ENCODE measurements at places on chromosomes 3 and 15.

DNA sequence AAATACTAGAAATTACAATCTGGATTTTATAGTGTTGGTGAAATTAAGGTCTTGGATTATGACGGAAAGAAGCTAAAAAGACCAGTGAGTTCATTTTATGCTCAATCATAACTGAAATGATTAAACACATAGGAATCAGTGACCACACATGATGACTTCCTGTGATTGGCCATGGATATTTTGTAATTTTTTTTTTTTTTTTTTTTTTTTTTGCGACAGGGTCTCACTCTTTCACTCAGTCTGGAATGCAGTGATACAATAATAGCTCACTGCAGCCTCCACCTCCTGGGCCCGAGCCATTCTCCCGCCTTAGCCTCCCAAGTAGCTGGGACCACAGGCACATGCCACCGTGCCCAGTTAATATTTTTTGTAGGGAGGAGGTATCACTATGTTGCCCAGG is 47.4 kb downstream of the PAQR5 start:
- no peak for DNase-seq

- DNase-seq, result no peak
Observed at GRCh38 chr3:149085828-149086231, 503 bp downstream of the HLTF start.

DNA sequence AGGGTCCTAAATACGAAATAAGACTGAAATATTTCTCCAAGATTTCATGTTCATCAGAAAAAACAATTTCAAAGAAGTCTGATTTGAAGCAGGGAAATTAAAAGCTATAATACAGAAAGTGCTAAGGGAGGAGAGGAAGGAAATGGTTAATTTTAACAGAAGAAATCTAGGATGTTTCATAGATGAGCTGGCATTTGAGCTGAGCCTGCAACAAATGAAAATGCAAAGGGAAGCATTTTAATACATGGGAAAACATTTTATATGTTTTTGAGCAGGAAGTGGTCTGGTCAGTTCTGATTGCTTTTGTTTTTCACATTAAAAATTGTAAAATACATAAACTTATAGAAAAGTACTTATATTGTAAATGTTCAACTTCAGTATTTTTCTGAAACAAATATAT is 17.2 kb upstream of the RAP2B start:
- DNase-seq, result no peak

- DNase-seq, result no peak
Observed at GRCh38 chr15:77144026-77144425, 73.1 kb upstream of the TSPAN3 start.

- DNase-seq, result no peak
Observed at GRCh38 chr3:72594615-72595215, 253.5 kb downstream of the SHQ1 start.

DNA sequence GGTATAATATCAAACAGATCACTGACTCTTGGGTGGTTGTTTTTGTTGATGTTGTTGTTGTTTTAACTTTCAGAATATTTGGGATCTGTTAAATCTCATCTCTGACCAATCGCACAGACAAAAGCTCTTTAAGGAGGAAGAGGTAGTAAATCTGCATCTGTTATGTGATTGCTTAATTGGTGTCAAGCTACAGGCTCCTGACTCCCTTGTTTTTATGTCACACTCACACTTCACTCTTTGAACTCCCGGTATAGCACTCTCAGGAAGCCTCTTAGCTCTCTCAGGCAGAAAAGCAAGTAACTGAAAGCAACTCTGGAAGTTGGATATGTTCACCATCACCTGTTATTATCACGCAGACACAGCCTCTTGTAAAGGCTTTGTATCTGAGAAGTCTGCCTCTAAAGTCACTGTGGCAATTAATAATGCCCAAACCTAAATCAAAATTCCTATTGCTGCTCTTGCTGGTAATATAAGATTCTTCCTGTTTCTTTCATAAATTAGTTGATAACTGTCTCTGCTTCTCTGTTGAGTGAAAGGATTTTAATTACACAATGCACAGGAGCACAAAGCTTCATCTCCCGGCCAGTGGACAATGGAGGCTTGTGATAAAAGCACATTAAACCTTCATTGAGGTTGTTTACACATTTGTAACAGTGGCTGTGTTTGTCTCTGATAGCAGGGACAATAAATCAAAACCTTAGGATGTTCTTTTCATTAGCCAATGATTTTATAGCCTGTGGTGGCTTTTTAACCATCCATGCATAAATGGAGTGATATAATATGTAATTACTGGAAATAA is 576.7 kb downstream of the MFSD1 start:
- no peak for DNase-seq

- no peak for DNase-seq
Observed at GRCh38 chr3:72232777-72233176, 447.8 kb upstream of the PROK2 start.

- no peak for DNase-seq
Observed at GRCh38 chr3:177057768-177058167, 139.5 kb downstream of the TBL1XR1 start.

- DNase-seq, result no peak
Observed at GRCh38 chr3:152388631-152389030, 119.9 kb downstream of the MBNL1 start.

GRCh38 chr15:70200511-70201424 is 103.1 kb upstream of the TLE3 start:
- peak; percentile 84 for DNase-seq

DNA sequence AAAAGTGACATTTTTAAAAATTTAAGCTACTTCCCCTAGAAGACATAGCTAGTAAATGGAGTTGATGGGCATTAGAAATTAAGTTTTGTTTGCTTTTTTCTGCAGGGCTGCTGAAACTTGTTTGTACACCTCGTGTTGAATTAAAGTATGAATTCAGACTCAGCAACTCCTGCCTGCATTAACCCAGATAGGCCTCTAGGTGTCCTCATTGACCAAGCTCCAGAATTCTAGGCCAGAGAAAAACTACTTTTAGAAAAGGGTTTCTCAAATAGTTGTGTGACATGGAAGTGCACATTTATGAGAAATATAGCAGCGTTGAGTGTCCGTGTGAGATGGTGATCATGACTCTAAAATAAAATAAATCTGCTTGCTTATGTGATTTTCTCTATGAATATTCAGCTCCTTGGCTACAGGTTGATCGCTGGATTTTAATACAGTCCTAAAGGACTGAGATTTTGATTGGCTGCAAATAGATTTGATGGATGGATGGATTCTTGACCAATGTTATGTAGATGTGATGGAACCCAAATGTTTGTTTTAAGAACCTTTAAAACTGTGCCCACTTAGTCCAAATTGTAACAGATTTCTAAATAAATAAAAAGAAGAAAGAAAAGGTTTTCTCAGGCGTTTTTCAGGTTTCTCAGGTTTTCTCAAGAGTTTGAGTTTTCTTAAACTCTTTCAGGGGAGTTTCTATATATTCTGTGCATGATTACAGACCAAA is 39.4 kb upstream of the LMOD3 start:
- no peak for DNase-seq

- DNase-seq, result no peak
Observed at GRCh38 chr3:53142986-53143385, 12.8 kb upstream of the RFT1 start.

- DNase-seq, result peak; percentile 58
Observed at GRCh38 chr15:85296615-85297402, 83.6 kb upstream of the AKAP13 start.

- DNase-seq, result no peak
Observed at GRCh38 chr3:194450341-194450740, 36.5 kb downstream of the ATP13A3 start.

DNA sequence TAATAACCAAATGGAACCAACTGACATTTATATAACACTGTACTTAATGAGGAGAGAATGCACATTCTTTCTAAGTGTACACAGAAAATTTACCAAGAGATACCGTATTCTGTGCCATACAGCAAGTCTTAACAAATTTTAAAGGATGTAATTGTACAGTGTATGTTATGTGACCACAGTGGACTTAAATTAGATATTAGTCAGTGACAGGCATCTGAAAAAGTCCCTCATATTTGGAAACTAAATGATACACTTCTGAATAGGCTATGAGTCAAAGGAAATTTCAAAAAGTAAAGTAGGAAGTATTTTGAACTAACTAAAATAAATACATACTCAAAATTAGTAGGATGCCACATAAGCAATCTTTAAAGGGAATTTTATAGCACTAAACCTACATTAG is 59.6 kb upstream of the P3H2 start:
- no peak for DNase-seq

GRCh38 chr3:177465257-177465642 is 268.0 kb upstream of the TBL1XR1 start:
- no peak for DNase-seq

GRCh38 chr3:195715583-195716266 is 5.1 kb upstream of the MUC20 start:
- DNase-seq, result no peak

DNA sequence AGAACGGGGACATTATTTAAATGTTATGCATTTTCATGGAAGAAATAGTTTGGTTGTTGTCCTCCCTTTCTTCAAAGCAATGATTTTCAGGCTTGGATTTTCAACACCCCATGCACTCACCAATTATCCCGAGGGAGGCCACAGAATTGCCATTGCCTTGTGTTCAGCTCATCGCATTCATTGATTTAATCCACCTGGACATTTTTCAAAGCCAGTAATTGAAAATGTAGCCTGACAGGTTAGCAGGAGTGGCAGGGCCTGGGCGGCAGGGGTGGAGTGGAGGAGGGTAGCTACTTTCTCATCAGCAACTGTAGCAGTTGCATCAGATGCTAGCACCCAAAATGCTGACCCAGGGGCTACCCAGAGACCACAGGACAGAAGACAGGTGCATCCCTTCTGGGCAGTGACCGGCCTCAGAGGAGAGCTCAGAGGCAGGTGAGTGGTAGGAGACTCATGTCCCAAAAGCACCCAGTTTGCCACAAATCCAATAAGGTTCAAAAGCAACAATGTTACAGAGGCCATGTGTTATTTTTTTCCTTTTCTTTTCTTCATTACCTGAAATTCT is 242.4 kb downstream of the CD47 start:
- no peak for DNase-seq

Data from NCI-H1694 (cell line).